ENCODE measurements at places on chromosomes 4 and X. TPM values are rescaled to one million over a fixed set of nuclear protein-coding genes. Genes with fewer than 3 reads are reported as not detected.

TMEM184C gene
- total RNA-seq, result 26.5 TPM

RNF150 gene
- 53.3 TPM for total RNA-seq

AWAT2 gene
- not detected for total RNA-seq

NLGN4X gene
- total RNA-seq, result 3.0 TPM

FIP1L1 gene
- 19.4 TPM for total RNA-seq

MAGEB1 gene
- total RNA-seq, result not detected

ZCCHC18 gene
- 0.65 TPM for total RNA-seq

FHL1 gene
- 808 TPM for total RNA-seq

GRCh38 chr4:6177587-6178197 is 22.7 kb downstream of the JAKMIP1 start:
- no peak for DNase-seq

- peak; percentile 77 for DNase-seq
These were observed 385 bp downstream of the DCLK2 start for GRCh38 chr4:150078579-150079080.

- DNase-seq, result no peak
These were observed 209.0 kb downstream of the PPARGC1A start for GRCh38 chr4:23680671-23681518.

DNA sequence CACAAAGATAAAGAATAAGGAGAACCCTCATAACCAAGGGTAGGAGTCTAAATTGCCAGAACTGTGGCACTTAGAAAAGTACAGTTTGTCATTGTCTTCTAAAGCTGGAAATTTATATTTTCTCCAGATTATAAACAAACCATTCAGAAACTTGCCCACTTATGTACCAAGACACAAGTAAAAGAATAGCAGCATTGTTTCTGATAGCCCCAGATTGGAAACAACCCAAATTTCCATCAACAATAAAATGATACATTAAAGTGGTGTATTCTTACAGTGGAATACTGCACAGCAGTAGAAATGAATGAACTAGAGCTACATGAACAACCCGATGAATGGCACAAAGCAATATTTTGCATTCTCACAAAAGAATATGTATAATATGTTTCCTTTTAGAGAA is 63.1 kb upstream of the PDHA1 start:
- DNase-seq, result no peak

- no peak for DNase-seq
These were observed 7.7 kb upstream of the THOC2 start for GRCh38 chrX:123740536-123740935.

DNA sequence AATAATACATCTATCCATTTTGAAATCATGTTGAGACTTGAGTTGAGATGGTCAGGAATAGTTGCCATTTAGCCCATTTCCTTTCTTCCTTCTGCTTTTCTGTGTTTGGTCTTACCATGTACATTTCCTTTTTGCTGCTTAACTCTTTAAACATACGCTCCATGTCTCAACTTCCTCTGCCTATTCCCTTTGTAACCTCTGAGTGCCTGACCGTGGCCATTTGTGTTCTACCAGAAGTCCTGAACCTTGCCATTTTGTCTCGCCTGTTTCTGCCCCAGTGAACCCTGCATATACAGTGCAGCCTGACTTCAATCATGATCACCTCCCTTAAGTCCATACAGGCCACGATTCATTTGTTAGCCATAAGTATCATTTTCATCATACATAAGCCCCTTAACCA is 169.0 kb downstream of the RAPGEF2 start:
- DNase-seq, result no peak

- DNase-seq, result no peak
These were observed 23.0 kb upstream of the CCDC149 start for GRCh38 chr4:24935856-24936255.

DNA sequence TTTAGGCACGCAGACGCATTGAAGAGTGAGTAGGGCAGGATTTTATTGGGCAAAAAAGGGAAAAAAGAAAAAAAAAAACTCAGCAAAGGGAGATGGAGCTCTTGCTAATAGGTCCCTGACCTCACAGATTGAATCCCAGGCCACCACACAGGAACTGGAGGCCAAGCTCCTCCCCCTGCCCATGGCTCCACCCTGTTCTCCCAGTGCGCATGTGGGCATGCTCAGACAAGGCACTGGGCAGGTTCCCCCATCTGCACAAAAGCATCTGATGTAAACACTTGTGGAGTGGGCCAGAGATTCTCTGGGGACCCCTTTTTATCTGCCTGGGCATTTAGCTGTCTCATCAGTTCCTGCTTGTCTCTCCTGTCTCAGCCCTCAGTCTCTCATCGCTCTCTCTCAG is 9.5 kb downstream of the FRMD7 start:
- DNase-seq, result no peak

DNA sequence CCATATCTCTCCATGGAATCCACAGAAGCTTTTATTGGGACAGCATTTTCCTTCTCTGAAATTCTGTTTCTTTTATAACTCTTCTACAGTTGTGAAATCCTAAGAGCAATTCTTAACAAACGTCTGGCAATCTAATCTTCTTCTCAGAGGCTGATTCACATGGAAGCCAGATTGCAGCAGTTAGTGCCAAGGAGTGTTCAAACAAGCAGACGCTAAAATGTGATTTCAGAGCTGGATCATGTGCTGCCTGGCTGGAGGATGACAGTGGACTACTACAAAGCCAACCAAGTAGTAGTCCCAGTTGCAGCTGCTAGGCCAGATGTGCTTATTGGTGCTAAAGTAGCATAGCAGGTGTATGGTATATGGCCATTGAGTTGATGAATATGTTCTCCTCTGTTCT is 27.7 kb upstream of the GLRB start:
- peak; percentile 45 for DNase-seq

DNA sequence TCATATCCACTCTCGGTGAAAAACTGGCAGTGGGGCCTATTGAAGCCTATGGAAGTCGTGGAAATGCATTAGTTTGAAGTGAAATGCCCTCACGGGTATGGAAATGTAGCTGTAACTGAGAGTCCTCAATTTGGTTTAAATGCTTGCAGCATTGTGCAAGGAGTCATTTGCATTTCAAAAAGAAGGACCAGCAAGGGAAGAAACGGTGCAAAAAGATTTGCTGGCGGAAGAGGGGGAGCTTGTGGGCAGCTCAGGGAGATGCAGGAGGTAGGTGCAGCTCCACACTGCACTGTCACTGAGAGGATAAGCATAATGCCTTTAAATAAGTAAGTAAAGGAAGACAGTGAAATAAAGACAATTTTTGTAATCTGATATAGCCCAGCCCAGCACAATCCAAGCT is 400.4 kb upstream of the DIPK2B start:
- no peak for DNase-seq

DNA sequence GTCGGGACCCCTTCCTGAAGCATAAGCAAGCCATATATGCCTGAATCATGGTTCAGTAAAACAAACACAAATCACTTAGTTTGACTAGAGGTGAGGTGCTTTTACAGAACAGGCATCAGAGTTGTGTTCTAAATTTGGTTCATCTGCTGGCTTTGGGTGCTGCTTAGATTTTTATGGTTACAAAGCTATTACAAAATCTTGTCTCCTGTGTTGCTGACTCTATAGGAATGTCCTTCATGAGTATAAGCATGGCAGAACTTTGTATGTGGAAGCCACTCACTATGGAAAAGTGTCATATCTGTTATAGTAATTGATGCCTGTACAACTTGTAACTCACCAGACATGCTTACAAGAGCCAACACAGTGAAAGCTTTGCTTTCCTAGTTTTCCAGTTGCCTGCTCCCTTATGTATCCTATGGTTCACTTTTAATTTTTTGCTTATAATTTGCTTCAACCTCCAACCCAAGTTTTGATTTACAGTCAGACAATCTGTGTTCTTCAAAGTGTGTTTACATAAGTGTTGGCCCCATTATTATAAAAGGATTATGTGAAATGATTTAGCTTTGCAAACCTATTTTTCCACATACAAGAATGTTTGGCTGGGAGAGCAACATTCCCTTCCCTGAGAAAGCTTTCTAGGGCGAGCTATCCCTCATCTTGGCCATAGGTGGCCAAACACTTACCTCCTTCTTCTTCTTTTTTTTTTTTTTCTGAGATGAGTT is 30.0 kb upstream of the CYP2U1 start:
- no peak for DNase-seq

DNA sequence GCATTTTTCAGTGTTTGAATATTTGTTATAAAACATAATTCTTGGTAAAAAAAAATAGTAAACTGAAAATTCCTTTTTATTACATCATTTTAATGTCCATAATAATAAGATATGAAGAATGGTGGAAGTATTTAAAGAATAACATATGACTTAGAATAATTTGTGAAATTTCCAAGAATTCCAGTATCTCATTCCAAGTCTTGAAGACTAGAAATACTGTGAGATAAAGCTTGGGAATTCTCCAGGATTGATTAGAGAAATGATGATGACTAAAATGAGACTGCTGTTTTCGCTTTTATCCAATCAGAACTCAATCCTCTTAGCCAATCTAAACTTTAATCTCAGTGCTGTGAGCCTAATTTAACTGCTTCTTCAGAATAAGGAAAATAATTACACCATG is 184.2 kb upstream of the HCCS start:
- DNase-seq, result no peak

DNA sequence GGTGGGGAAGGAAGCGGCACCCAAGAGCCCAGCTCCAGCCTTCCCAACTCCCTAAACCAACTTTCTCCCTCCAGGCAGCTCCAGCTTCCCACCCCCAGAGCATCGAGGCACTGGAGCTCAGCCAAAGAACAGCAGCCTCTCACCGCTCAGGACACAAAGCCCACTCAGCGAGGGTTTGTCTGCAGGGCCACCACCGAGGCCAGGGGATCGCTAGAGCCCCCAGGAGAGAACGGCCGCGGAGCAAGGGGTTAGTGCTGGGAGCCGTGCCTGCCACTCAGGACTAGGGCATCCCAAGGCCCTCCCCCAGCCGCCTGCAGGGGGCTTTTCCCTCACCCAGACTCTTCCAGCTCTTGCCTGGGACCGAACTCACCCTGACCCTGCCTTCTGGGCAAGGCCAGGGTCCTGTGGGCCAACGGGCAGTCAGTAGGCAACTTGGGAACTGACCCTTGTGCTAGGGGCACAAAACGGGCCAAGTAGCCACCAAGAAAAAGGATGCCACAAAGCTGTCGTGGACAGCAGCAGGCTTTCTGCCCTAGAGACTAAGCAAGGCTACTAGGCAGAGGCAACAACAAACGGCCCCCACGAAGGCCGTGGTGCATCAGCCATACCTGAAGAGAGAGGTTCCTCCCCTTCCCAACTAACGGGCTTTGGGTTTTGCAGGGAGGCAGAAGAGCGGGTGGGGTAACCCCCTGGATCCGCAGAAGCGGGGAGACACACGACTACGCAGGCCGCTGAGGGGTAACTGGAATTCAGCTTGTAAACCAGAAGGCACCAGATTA is 2.3 kb downstream of the HCFC1 start:
- DNase-seq, result no peak

GRCh38 chr4:689723-690122 is 772 bp upstream of the SLC49A3 start:
- no peak for DNase-seq

GRCh38 chr4:100106982-100107381 is 83.3 kb downstream of the DDIT4L start:
- DNase-seq, result no peak

DNA sequence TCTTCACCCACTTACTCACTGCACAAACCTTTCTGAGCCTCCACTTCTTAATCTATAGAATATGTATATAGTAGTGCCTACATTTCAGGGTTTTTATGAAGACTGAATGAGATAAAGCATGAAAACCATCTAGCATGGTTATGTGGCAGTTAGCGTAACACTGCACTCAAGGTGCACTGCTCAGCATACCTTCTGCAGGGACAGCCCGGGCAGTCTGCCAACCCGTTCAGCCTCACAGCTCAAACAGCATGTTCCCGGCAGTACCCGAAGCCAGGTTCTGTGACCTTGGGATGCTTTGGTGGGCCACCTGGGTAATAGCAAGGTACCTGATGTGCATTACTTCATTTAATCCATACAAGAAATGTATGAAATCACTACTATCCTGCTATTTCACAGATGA is 81.4 kb downstream of the DOCK11 start:
- no peak for DNase-seq

DNA sequence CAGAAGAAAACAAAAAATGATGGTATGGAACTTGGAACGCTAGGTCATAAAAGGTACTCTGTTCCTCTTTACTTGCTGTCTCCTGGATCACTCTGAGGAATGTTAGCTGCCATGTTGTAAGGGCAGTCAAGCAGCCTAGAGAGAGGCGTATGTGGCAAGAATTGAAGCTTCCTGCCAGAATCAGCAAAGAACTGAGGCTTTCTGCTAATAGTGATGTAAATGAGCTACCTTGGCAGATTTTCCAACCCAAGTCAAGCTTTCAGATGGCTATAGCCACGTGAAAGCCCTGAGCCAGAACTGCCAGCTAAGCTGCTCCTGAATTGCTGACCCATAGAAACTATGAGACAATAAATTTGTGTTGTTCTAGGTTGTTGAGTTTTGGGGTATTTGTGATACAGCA is 38.7 kb downstream of the AASDH start:
- no peak for DNase-seq
